ENCODE measurements at places on chromosomes 6 and 20.
A peak's percentile ranks its signal among the peaks of the same experiment; 100 is the strongest.

- DNase-seq: no peak
Measured at GRCh38 chr6:7381092-7381491, 8.4 kb downstream of the CAGE1 start.

- no peak for DNase-seq
Measured at GRCh38 chr6:130752267-130752666, 74.9 kb upstream of the SMLR1 start.

GRCh38 chr6:79622364-79622763, 8.8 kb upstream of the SH3BGRL2 start:
- no peak for DNase-seq

DNA sequence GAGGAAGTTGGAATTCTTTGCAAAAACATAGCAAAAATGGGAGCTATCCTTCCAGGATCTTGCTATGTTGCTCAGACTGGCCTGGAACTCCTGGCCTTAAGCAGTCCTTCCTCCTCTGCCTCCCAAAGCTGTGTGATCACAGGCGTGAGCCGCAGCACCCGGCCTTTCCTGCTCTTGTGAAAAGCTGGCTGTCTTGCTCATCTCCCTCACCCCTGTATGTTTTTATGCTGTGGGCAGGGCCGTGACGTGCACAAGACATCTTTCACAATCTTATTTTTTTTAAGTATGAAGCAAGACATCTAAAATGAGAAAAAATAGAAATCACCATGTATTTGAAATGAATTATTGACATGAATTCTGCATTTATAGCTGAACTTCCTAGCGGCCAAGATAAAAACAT, 110.4 kb downstream of the SAMD5 start:
- no peak for DNase-seq

DNA sequence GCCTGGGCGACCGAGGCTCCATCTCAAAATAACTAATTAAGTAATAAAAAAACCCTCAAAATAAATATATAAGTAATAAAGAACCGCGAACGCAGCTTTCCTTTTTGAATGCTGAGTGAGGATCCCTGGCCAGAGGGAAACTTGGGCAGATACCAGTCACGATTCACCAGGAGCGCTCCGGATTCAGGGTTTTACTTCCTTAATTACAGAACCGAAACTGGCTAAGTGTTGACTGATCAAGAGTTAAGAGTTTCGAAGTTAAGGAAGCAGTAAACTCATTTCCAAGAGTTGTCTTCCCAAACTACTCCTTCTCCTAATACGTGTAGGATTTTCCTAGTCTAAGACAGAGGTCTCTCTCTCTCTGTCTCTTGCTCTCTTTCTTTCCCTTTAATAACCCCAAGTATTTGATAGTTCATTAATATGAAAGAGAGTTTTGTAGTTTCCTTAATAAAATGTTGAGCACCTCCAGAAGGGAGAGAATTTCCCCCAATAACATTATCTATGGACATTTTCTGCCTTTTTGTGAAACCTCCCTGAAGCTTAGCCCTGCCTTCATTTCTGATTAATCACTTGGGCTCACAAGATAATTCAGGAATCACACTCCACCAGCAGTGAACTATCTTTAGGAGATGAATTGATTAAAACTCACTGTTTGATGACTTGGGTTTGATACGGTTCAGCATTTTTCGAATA, 61.4 kb upstream of the ZNF217 start:
- no peak for DNase-seq

GRCh38 chr20:37903317-37904007, 535 bp downstream of the VSTM2L start:
- no peak for DNase-seq

- peak; percentile 3 for DNase-seq
Measured at GRCh38 chr6:78700991-78701390, 166.4 kb upstream of the IRAK1BP1 start.

- peak; percentile 90 for DNase-seq
Measured at GRCh38 chr6:26205625-26206574, 118.7 kb downstream of the HFE start.

DNA sequence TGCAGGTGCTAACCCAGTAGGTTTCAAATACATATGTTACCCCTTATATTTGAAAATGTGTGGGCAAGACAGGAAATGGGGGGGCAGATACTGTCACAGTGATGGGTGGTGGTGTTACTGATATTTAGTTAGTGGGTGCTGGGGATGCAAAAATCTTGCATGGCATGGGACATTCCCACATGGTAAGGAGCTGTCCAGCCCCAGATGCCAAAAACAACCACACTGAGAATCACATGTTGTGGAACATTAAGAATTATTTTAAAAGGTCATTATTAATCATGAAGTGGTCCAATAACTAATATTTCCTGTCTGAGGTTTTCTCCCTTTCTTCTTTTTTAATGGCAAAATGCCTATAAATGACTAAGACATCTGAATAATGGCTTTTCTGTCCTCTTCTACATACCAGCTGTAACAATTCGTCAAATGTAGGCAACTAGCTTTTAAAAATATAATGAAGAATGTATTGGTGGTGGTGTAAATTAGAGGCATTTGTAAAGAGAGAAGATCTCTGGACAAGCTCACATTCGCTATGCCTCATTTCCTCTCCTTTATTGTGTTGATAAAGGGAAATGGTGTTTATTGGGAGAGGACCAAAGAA, 57.3 kb upstream of the SLC35B3 start:
- no peak for DNase-seq

DNA sequence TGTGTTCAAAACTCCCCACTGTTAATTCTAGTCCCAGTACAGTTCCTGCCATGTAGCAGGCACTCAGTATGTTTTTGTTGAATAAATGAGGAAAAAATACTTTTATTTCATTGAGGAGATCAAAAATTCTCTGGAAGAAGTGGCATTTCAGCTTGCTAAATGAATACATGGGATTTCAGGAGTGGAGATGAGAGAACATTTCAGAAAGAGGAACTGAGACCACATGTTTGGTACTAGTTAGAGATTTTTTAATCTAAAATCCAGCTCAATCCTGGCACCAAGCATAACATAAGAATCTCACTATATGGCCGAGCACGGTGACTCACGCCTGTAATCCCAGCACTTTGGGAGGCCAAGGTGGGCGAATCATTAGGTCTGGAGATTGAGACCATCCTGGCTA, 75.4 kb downstream of the BTBD9 start:
- DNase-seq: no peak

DNA sequence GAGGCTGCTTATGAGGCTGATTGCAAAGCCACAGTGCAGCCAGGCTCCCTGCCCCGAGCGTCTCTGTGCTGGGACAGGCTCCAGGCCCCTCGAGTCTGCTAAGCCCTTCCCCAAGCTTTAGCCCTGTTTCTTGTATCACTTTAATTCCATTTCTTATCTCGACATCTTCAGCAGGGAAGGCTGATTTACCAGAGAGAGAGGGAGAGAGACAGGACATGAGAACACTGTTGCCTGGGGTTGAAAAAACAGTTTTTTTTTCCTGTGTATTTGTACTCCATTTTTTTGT, 386.5 kb downstream of the SMOC2 start:
- DNase-seq: no peak

- peak; percentile 63 for DNase-seq
Measured at GRCh38 chr20:53763707-53764414, 170.2 kb upstream of the ZNF217 start.

DNA sequence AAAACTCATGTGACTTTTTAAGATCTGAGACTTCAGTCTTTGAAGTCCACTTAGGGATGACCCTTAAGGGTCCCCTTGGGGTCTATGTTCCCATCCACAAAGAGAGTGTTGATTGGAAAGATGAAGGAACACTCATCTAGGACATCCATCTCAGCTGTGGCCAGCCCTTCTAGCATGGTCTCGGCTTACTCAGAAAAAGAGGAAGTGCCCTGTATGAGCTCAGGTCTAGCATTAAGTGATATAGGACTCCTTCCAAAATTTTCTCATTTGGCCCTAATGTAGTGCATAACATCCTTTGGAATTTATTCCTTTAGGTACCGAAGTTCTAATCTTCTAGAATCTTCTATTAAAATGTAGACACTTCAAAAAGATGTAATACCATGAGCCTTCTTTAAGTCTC, 77.4 kb downstream of the NDUFAF5 start:
- no peak for DNase-seq

GRCh38 chr6:4008324-4009047, 70.5 kb downstream of the FAM217A start:
- peak; percentile 87 for DNase-seq

DNA sequence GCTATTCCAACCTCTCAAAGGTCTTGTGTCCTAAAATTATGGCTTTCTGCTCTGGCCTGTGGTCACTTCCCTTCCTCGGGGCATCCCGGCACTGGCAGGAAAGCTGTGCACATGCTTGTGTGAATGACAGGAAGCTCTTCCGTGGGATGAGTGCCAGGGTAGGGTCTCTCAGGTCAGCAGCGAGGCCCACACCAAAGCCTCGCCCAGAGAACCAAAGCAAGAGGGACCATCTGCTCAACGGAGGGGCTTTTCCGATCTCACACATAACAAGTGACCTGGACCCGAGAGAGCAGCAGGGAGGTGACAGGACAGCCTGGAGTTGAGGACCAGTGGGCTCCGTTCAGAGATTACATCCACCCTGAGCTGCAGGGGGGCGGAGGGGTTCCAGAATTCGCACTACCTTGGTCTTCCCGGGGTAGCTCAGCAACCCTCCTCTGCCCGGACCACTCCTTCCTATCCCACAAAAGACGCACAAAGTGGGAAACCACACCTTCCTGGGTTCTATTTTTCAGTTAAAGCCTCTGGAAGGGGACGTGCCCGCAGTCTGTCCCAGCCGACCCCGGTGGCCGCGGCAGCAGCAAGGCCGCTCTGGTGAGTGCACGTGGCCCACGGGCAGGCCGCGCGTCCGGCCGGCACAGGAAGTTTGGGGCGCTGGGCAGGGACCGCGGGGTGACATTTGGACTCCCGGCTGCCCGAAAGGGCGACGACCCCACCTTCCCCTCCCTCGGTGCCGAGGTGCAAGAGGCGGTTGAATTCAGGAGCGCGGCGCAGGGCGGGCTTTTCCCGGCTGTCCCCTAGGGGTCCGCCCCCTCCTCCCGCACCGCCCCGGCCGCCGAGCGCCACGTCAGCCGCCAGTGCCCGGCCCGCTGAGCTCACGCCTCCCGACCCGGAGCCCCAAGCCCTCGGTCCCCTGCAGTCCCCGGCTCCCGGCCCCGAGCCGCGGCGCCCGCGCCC, 988 bp downstream of the TXNDC5 start:
- DNase-seq: peak; percentile 63

GRCh38 chr6:109034526-109034925, 60.1 kb downstream of the SESN1 start:
- no peak for DNase-seq

DNA sequence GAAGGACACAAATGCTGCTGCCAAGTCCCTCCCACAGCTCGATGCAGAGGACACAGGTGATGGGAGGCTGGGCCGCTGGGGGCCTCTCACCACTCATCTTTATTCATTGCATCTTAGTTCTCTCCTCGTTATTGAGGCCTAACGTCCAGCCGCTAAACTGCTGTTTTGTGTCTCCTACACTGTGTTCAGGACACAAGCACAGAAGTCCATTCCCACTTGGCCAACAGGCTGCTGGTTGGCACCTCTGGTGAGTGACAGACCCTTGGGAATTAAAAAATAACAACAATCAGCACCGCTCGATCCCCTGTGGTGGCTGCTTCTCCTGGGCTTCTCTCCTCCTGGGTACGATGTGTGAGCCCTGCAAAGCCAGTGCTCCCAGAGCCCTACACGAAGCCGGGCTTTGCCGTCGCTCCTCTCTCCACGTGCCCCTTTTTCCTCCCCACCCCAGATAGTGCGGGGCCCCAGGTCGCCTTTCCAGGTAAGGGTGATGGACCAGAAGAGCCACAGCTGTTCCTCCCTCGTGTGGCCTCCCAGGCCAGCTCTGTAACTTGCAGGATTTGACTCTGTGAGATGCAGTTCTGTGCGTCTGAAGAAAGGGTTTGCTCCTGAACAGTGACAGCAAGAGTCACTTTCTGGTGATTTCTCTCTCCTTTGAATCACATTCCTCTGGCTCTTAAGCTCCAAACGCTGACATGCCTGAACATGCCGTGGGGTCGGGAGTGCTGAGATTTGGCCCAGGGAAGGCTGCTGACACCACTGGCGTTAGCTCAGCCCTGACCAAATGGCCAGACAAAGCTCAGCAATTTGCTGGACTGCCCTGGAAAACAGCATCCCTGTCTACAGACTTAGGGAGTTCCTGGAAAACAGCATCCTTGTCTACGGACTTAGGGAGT, 59.3 kb downstream of the DLL1 start:
- DNase-seq: no peak

GRCh38 chr6:168417191-168417590, 23.8 kb upstream of the SMOC2 start:
- no peak for DNase-seq

GRCh38 chr20:23222531-23223200, 127.9 kb upstream of the NXT1 start:
- DNase-seq: no peak

DNA sequence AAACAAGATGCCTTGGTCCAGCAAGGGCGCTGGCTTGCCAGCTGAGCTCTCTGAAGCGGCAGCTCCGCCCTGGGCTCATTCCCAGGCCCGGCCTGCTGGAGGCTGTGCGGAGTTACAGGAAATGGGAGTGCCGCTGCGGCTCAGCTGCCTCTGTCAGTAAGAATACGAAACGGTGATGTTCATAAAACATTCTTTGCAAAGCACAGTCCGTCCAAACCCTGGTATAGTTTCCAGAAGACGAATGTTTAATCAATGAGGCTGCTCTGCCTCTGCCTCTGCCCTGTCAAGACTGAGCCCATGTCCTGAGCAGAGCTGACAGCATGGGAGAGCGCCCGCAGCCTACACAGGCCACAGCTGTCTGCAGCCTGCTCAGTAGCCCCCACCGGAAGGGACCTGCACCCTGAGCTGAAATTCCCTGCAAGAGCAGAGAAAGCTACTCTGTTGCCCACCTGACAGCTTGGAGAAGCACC, 153.3 kb upstream of the SNX9 start:
- peak; percentile 87 for DNase-seq

DNA sequence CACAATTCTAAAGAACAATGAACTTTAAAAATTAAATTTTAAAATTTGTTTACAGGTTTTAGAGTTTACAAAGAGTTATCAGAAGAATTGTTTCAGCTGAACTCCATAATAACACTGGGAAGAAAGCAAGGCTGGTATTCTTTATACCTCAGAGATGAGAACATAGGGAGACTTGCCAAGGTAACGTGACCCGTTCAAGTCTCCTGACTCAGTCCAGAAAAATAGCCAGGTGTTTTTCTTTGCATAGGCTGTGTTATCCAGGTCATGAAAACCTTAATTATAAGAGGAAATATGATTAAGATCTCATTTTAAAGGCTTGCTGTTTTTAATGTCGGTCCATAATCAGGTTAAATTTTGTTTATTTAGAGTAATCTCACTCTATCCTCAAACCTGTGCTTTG, 8.5 kb upstream of the C6orf141 start:
- no peak for DNase-seq

- no peak for DNase-seq
Measured at GRCh38 chr6:124872361-124873065, 89.7 kb upstream of the RNF217 start.

DNA sequence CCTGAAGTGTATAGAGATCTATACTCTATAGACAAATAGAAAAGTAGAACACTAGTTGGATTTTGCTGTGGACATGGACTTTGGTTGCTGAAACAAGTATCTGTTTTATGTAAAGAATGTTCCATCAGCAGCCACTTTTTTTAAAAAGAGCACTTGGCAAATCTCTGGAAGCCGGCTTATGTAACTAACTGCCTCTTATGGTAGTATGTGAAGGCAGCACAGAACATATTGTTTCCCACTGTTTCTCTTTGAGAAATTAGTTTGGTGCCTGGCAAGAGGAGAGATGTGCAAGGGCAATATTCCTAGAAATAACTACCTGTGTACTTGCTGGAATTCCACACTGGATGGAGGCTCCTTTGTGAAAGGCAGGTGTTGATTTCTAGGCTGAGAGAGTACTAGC, 242.3 kb upstream of the PREP start:
- peak; percentile 26 for DNase-seq

- DNase-seq: no peak
Measured at GRCh38 chr6:148027201-148027600, 315.4 kb upstream of the SASH1 start.

All from EH (cell line).